ENCODE measurements at places on chromosomes 3 and 15. TPM values are rescaled to one million over a fixed set of nuclear protein-coding genes. Genes with fewer than 3 reads are reported as not detected.

PLSCR2 gene
- not detected for total RNA-seq

C3orf33 gene
- total RNA-seq: 4.7 TPM

CCDC33 gene
- total RNA-seq: 0.15 TPM

ZNF662 gene
- total RNA-seq: not detected

IP6K2 gene
- 89.5 TPM for total RNA-seq

A4GNT gene
- not detected for total RNA-seq

SH3GL3 gene
- 1.3 TPM for total RNA-seq

MOBP gene
- not detected for total RNA-seq

SCAMP5 gene
- total RNA-seq: 6.2 TPM

ANKDD1A gene
- 8.1 TPM for total RNA-seq

GRCh38 chr3:13716540-13717221, 163.2 kb downstream of the WNT7A start:
- no peak overlapping the region for H3K4me3 ChIP-seq
- H3K4me1 ChIP-seq: no peaks in the 10 kb centered on the region
- H3K27ac ChIP-seq: no peak overlapping the region
- DNase-seq: no peak
- H3K27me3 ChIP-seq: no peaks in the 10 kb centered on the region
- H3K36me3 ChIP-seq: no peaks in the 10 kb centered on the region

GRCh38 chr15:33547876-33548275, 237.1 kb downstream of the RYR3 start:
- H3K4me1 ChIP-seq: no peaks in the 10 kb centered on the region
- no peak overlapping the region for H3K4me3 ChIP-seq
- no peak overlapping the region for H3K27ac ChIP-seq
- DNase-seq: no peak

GRCh38 chr3:127544803-127545201, 45.7 kb downstream of the TPRA1 start:
- H3K4me3 ChIP-seq: no peak overlapping the region
- no peaks in the 10 kb centered on the region for H3K27me3 ChIP-seq
- no peaks in the 10 kb centered on the region for H3K36me3 ChIP-seq
- H3K4me1 ChIP-seq: peaks cover 10% of the 10 kb centered on the region
- no peak for DNase-seq

- H3K36me3 ChIP-seq: no peaks in the 10 kb centered on the region
- H3K27me3 ChIP-seq: 0 out of 2 replicates have a peak, but pooled peaks cover 3% of the 10 kb centered on the region
- no peaks in the 10 kb centered on the region for H3K4me1 ChIP-seq
- DNase-seq: no peak
Measured at GRCh38 chr3:72312339-72312738, 527.4 kb upstream of the PROK2 start.

DNA sequence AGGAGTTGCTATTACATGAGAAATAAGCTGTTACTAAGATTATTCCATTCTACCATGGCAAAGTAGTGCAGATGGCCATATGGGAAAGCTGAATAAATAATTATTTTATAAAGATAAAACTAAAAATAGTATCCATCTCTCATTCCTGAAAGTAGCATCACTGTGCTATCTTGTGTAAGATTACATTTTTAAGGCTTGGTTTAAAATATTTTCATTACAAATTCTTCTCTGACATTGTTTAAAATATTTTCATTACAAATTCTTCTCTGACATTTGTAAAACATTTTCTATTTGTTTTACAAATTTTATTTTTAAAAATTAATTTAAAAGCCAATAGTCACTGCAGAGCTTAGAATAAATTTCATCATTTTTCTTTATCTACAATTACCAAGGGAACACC, 665.5 kb upstream of the NAALADL2 start:
- no peak overlapping the region for H3K27ac ChIP-seq
- no peak for DNase-seq
- no peaks in the 10 kb centered on the region for H3K4me1 ChIP-seq
- H3K4me3 ChIP-seq: no peak overlapping the region

DNA sequence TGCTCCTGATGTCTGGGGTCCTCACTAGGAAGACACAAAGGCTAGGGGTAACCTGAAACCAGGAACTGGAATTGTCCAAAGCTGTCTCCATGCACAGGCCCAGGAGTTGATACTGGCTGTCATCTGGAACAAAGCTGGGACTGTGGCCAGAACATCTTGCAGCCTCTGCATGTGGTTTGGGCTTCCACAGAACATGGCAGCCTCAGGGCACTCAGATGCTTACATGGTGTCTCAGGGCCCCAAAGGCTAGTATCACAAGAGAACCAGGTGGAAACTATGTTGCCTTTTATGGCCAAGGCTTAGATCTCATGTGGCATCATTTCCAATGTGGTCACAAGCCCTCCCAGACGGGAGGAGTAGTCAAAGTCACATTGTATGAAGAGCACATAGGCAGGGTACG, 335.2 kb upstream of the TRIM42 start:
- no peaks in the 10 kb centered on the region for H3K4me1 ChIP-seq
- H3K36me3 ChIP-seq: no peaks in the 10 kb centered on the region
- H3K27me3 ChIP-seq: peaks cover 30% of the 10 kb centered on the region
- H3K4me3 ChIP-seq: no peak overlapping the region
- H3K27ac ChIP-seq: no peak overlapping the region
- DNase-seq: no peak

- H3K4me1 ChIP-seq: no peaks in the 10 kb centered on the region
- H3K27ac ChIP-seq: no peak overlapping the region
- no peak for DNase-seq
- no peaks in the 10 kb centered on the region for H3K36me3 ChIP-seq
Measured at GRCh38 chr15:85162237-85162636, 180.6 kb downstream of the PDE8A start.

- no peaks in the 10 kb centered on the region for H3K27me3 ChIP-seq
- H3K36me3 ChIP-seq: no peaks in the 10 kb centered on the region
- H3K4me3 ChIP-seq: no peak overlapping the region
Measured at GRCh38 chr3:50466177-50466576, 37.3 kb downstream of the CACNA2D2 start.

- peaks cover 6% of the 10 kb centered on the region for H3K36me3 ChIP-seq
- H3K27ac ChIP-seq: no peak overlapping the region
- H3K4me1 ChIP-seq: peaks cover 8% of the 10 kb centered on the region
- no peaks in the 10 kb centered on the region for H3K27me3 ChIP-seq
- DNase-seq: no peak
Measured at GRCh38 chr15:48806151-48806550, 4.7 kb downstream of the CEP152 start.

GRCh38 chr15:68862415-68862814, 41.7 kb upstream of the ANP32A start:
- no peaks in the 10 kb centered on the region for H3K4me1 ChIP-seq
- no peak overlapping the region for H3K4me3 ChIP-seq
- H3K36me3 ChIP-seq: no peaks in the 10 kb centered on the region
- DNase-seq: no peak
- H3K27ac ChIP-seq: no peak overlapping the region
- no peaks in the 10 kb centered on the region for H3K27me3 ChIP-seq

GRCh38 chr3:197352382-197352781, 54.0 kb upstream of the DLG1 start:
- no peak for DNase-seq
- H3K4me1 ChIP-seq: no peaks in the 10 kb centered on the region
- H3K27me3 ChIP-seq: no peaks in the 10 kb centered on the region
- no peak overlapping the region for H3K4me3 ChIP-seq

DNA sequence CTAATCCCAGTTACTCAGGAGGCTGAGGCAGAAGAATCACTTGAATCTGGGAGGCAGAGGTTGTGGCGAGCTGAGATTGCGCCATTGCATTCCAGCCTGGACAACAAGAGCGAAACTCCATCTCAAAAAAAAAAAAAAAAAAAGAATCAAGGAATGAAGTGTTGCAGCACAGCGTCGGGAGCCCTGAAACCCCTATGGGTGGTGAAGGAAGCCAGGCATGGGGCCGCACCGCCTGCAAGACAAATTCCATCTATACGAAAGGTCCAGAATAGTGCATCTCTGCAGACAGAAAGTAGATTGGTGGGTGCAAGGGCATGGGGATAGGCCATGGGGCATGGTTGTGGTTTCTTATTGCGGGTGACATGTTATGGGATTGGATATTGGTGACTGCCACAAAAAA, 98.6 kb upstream of the PRR20G start:
- H3K4me1 ChIP-seq: peaks cover 19% of the 10 kb centered on the region
- H3K4me3 ChIP-seq: no peak overlapping the region
- no peaks in the 10 kb centered on the region for H3K36me3 ChIP-seq
- no peak for DNase-seq
- no peaks in the 10 kb centered on the region for H3K27me3 ChIP-seq

DNA sequence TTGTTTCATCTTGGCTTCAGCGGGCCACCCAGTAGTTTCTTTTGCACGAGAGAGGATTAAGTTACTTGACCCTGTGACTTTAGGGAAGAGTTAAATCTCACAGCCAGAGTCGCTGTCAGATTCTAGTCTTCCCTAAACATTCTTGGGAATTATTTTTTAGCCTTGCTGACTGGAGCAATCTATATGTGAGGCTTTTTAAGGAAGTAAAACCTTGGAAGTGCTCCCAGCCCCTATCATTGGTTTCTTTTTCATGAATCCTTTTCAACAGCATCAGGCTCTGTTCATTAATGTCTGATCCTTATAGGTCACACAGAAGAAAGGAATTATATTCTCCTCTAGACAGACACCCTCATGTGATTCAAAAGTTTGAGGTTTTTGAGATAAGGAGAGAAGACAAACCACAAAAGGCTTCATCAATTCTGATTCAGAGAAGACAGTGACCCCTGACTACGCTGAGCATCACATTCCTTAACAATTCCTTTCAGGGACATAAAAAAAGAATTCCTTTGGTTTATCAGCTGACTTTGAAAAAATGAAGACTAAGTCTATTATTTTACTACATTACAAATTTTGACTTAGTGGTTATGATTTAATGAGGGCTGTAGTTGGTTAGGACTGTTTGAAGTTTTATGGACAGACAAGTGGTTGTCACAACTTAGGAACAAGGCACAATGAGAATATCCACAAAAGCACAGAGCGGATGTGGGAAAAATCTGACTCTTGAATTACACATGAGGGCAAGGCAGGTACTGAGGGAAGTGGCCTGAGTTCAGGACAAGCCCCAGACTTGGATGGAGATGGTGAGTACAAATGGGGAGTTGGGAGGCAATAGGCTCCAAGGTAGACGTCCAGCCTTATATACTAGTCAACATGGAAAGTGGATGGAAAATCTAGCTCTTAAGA, 171.1 kb upstream of the STT3B start:
- H3K27me3 ChIP-seq: no peaks in the 10 kb centered on the region
- peak; percentile 12 for DNase-seq
- H3K27ac ChIP-seq: no peak overlapping the region
- no peaks in the 10 kb centered on the region for H3K36me3 ChIP-seq
- H3K4me1 ChIP-seq: peaks cover 3% of the 10 kb centered on the region

- peaks cover 59% of the 10 kb centered on the region for H3K36me3 ChIP-seq
- DNase-seq: no peak
- H3K27me3 ChIP-seq: no peaks in the 10 kb centered on the region
- peaks cover 23% of the 10 kb centered on the region for H3K4me1 ChIP-seq
- H3K4me3 ChIP-seq: no peak overlapping the region
Measured at GRCh38 chr3:185926445-185926844, 11.4 kb downstream of the TRA2B start.

DNA sequence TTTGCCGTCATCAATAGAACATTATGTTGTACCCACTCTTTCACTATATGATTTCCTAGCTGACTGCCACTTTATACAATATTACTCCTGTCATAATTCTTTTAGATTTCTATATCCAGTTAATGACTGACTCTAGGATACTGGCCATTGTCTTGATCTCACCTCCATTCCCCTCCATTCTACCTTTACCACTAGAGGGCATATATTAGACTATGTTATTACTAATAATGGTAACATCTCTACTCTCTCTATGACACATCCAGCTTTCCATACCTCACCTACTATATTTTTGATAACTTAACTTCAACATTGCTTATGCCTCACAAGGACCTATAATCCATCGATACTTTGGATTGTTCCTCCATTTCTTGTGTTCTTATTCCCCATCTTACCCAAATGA, 31.4 kb upstream of the POU1F1 start:
- no peaks in the 10 kb centered on the region for H3K36me3 ChIP-seq
- H3K4me1 ChIP-seq: peaks cover 16% of the 10 kb centered on the region
- no peak overlapping the region for H3K4me3 ChIP-seq
- no peaks in the 10 kb centered on the region for H3K27me3 ChIP-seq
- no peak for DNase-seq
- no peak overlapping the region for H3K27ac ChIP-seq

GRCh38 chr3:122576174-122576940, 1.1 kb upstream of the PARP15 start:
- DNase-seq: no peak
- H3K36me3 ChIP-seq: no peaks in the 10 kb centered on the region
- no peak overlapping the region for H3K27ac ChIP-seq
- no peaks in the 10 kb centered on the region for H3K27me3 ChIP-seq
- H3K4me1 ChIP-seq: peaks cover 16% of the 10 kb centered on the region
- H3K4me3 ChIP-seq: no peak overlapping the region

DNA sequence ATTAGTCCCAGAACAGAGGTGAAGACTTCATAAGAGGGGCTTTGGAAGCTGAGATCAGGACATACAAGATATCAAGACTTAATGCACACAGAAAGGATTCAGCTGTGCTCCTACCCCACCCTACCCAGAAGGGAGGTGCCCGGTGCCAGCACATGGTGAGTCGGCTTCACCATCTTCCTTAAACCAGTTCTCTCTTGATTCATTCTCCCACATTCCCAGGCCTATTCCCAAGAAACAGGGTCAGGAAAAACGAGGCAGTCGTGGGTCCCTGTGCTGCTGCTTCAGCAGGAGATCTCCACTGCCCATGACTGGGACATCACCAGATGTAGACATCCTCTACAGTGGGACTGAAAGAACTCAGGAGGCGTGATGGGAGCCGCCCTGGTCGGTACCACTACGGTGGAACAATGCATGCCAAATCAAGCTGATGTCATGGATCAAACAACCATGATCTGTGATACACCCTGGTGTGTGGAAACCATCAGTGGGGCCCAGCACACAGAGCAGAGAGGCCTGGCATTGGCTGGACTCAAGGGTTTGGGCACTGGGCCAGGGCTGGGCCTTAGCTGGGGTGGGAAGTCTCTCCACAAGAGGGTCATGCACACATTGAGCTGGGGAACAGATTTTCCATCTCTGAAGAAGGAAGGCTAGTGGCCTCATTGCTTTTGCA, 41.9 kb downstream of the CCDC12 start:
- no peak for DNase-seq
- peaks cover 22% of the 10 kb centered on the region for H3K36me3 ChIP-seq
- H3K4me1 ChIP-seq: peaks cover 82% of the 10 kb centered on the region
- peak overlapping the region; percentile 53 for H3K27ac ChIP-seq
- peak overlapping the region; percentile 28 for H3K4me3 ChIP-seq

DNA sequence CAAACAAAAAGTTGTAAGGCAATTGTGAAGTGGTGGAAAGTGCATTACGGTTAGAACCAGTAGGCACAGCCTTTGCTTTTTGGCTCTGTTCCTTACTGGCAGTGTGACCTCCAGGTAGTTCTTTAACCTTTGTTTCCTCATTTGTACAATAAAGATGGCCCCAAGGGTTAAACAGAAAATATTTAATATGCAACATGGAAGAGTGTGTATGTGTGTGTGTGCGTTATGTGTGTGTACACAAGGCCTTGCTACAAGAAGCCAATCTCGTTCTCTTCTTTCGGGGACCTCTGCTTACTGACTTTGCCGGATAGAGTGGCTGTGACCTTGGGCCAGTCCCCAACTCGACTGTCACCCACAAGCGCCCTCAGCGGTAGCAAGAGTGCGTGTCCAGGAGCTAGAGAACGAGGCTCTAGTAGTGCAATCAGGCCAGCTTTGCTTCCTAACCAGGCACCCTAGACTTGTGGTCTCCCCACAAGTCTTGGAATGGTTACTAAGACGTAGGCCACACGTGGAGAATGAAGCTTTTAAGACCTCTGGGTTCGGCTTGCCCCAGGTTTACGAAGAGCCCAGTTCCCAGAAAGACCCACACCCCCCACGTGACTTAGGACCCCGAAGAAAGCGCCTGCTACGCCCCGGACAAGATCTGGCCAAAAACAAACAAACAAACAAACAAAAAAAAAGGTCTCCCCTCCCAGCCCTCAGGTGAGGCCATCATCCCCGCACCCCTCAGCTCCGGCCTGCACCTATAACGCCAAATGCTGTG, 593 bp downstream of the CIAO2A start:
- H3K27me3 ChIP-seq: no peaks in the 10 kb centered on the region
- H3K27ac ChIP-seq: peak overlapping the region; percentile 65
- DNase-seq: no peak

Measured in HCT116 (cell line).